M059J (cell line): ENCODE measurements at places on chromosomes 6 and 20. TPM values are rescaled to one million over a fixed set of nuclear protein-coding genes. Genes with fewer than 3 reads are reported as not detected.

FOXQ1 gene
- not detected in 2 replicates for total RNA-seq

SLPI gene
- 0.30 TPM in 1 of 2 replicates, not detected in the other for total RNA-seq

OLIG3 gene
- not detected in 2 replicates for total RNA-seq

LST1 gene
- not detected in 2 replicates for total RNA-seq

PNPLA1 gene
- total RNA-seq = 0.05 and 0.27 TPM in 2 replicates

GRM4 gene
- not detected in 2 replicates for total RNA-seq

GTF2H4 gene
- total RNA-seq = 11.4 and 17.7 TPM in 2 replicates

CCN6 gene
- not detected in 2 replicates for total RNA-seq

ENPP1 gene
- 31.3 and 40.5 TPM in 2 replicates for total RNA-seq

ZNF391 gene
- total RNA-seq = 5.2 and 6.6 TPM in 2 replicates

FAM83B gene
- total RNA-seq = 0.10 and 0.20 TPM in 2 replicates

MEI4 gene
- not detected in 2 replicates for total RNA-seq

IFT52 gene
- total RNA-seq = 55.2 and 67.7 TPM in 2 replicates

PCK1 gene
- total RNA-seq = not detected in 2 replicates

MYLK4 gene
- total RNA-seq = 0.76 and 1.2 TPM in 2 replicates

DNA sequence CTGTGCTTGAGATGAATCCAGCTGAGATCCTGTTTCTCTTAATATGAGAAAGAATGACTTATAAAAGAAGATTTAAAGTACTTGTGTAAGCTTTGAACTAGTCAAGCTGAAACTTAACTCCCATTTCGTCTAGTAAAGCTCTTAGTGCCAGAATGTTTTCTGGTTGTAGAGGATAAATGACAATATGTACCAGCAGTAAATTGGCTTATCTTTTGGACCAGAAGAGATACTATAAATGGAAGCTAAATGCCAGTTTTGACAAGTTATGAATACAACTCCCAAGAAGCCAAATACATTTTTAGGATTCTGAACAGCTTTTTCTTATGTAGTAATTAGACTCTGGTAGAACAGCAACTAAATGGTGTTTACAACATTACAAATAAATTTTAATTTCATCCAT is 608.7 kb downstream of the EYS start:
- DNase-seq = no peak

- no peak for DNase-seq
These were observed 2.9 kb downstream of the RANBP9 start for GRCh38 chr6:13708736-13709135.

- DNase-seq = no peak
These were observed 102.2 kb upstream of the ADGRF1 start for GRCh38 chr6:47144306-47144705.

DNA sequence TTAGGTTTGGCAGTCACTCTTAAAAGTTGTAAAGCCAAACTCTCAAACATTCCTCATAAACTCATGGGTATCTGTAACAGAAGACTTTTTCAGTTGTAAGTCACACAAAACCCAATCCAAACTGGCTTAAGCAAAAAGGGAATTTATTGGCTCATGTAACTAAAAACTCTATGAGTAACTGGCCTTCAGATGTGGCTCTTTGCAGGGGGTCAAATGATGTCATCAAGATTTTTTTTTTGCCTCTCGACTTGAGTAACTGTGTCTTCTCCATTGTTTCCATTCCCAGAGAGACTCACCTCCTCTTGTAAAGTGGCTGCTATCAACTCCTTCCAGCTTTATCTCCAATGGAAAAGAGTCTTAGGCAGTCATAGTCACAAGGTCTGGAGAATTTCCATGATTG is 645.0 kb downstream of the DHX35 start:
- DNase-seq = peak; percentile 98

GRCh38 chr6:161135695-161136591 is 137.9 kb downstream of the AGPAT4 start:
- DNase-seq = no peak

GRCh38 chr20:7585126-7585679 is 355.1 kb downstream of the HAO1 start:
- no peak for DNase-seq

GRCh38 chr6:168370310-168370991 is 50.9 kb upstream of the DACT2 start:
- DNase-seq = peak; percentile 26

DNA sequence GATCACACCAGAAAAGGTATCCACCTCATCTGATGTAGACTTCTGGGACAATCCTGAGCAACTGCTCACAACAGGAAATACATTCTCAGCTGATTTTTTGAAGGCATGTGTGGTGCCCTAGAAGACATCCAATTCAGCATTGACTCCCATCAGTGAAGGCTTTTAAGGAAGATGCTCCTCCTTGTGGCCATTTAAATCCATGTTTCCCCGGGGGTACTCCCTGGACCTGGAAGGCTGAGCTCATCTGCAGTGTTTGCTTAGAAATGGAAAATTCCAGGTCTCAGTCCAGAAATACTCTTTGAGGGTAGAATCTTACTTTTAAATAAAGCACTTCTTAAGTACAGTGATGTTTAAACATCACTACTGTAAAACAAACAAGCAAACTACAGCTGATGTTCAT is 195.5 kb upstream of the PDE10A start:
- no peak for DNase-seq

- peak; percentile 27 for DNase-seq
These were observed 25.4 kb downstream of the SLC17A9 start for GRCh38 chr20:62977613-62978560.

DNA sequence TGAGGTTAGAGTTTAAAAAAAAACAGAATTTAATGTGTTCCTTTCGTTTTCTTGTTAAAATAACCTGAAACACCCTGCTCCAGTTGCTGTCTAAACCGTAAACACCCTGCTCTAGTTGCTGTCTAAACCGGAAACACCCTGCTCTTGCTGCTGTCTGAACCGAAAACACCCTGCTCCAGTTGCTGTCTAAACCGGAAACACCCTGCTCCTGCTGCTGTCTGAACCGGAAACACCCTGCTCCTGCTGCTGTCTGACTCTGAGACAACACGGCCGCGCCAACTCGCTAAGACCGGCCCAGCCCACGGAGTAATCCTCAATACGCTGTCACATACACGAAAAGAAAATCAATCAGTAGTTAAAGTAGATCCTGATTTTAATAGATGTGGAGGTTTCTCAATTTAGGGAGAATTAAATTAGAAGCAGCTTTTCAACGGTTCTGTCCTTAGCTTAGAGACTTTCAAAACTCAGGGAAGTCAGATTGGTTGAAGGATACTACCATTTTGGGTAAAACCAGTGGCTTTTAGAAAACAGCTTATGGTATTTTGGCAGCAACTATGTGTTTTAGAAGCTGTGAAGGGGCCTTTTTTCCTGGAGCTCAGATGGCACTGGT is 98.3 kb downstream of the RAMACL start:
- DNase-seq = peak; percentile 27

DNA sequence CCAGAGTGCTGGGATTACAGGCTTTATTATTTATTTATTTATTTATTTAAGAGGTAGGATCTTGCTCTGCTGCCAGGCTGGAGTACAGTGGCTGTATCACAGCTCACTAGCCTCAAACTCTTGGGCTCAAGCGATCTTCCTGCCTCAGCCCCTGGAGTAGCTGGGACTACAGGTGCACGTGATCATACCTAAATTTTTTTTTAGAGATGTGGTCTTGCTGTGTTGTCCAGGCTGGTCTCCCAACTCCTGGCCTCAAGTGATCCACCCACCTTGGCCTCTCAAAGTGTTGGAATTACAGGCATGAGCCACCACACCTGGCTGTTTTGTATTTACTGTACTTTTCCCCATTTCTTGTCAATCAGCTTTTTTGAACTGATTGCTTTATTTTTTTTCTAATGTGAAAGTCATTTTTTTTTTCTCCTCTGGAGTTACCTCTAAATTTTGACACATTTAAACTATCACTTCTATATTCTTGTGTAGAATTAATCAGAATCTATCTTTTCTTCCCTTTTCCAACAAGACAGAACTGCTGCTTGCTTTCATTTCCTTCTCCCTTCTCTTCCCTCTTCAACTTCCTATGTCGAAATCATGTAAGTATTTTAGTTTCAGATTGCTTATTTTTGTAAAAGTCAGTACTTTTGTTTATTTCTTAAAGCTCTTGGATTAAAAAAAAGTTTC is 12.0 kb downstream of the PANK2 start:
- DNase-seq = no peak

GRCh38 chr20:23399568-23400241 is 21.6 kb downstream of the NAPB start:
- peak; percentile 58 for DNase-seq

DNA sequence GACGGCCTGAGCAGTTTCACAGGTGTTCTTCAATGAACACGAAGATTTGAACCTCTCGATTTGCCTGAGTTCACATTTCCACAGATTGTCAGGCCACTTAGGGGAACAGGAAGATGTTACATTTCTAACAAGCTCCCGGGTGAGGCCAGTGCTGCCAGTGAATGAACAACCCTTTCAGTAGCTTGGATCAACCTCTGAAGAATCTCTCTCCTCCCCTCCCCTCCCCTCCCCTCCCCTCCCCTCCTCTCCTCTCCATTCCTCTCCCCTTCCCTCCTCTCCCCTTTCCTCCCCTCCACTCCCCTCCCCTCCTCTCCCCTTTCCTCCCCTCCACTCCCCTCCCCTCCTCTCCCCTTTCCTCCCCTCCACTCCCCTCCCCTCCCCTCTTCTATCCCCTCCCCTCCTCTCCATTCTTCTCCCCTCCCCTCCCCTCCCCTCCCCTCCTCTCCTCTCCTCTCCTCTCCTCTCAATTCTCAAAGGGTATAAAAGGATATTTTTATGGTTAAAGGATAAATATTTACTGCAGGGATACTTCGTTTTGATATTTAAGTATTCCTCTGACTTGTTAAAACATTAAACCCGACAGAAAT is 114.1 kb upstream of the INSM1 start:
- DNase-seq = no peak

DNA sequence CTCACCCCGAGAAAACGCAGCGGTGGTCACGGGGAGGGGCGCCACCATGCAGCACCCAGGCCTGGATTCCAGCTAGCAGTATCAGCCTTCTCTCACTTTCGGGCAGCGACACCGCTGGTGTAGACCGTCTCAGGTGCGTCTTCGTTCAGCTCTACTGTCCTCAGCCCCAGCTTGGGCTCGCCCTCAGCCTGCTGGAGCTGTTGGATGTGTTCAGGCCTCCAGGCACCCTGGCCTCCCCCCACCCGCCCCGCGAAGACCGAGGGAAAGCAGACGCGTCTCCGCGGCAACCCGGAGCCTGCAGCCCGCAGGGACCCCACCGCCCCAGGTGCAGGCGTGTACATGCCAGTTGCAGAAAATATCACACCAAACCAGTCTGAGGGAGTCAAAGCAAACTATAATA is 60.8 kb upstream of the CARMIL1 start:
- no peak for DNase-seq

DNA sequence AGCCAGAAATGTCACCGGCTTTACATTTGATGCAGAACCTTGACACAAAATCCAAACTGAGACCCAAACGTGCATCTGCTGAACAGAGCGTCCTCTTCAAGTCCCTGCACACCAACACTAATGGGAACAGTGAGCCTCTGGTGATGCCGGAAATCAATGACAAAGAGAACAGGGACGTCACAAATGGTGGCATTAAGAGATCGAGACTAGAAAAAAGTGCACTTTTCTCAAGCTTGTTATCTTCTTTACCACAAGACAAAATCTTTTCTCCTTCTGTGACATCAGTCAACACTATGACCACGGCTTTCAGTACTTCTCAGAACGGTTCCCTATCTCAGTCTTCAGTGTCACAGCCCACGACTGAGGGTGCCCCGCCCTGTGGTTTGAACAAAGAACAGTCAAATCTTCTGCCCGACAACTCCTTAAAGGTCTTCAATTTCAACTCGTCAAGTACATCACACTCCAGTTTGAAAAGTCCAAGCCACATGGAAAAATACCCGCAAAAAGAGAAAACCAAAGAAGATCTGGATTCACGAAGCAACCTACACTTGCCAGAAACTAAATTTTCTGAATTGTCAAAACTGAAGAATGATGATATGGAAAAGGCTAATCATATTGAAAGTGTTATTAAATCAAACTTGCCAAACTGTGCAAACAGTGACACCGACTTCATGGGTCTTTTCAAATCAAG is 108.4 kb downstream of the RTN4IP1 start:
- DNase-seq = no peak

GRCh38 chr20:10074513-10074912 is 39.7 kb downstream of the ANKEF1 start:
- DNase-seq = peak; percentile 97

DNA sequence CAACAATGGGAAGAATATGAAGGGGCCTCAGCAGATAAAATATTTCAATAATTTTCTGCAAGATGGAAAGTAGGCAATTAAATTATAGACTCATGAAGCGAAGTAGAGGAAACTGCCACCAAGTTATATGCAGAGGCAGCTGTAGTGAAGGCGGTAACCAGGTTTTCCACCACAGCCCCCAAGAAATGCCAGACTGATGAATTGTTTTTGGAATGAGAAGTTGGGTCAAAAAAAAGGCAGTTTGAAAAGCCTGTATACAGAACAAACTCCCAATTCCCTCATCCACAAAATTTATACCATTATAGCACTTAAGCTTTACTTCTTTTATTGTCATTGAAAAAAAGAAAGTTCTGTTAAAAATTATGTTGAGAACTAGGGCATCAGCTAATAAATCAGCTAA is 45.3 kb downstream of the ELOVL4 start:
- DNase-seq = no peak

DNA sequence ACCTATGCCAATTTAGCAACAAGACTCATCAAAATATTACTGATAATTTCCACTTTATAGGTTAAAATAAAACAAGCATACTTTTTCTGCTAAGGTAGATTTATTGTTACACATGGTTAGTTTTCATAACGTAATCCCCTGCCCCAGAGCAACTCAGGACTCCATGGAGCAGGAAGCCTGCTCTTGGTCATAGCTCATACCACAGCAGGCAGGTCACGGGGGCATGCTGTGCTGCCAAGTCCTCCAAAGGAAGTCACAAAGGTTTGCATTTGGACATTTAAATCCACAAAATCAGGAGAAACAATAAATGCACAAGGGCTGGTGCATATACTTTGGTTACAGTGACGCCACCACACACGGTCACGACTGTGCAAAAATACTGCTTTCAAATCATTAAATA is 12.5 kb downstream of the GZF1 start:
- no peak for DNase-seq

GRCh38 chr20:41359541-41360011 is 7.0 kb downstream of the EMILIN3 start:
- DNase-seq = no peak

DNA sequence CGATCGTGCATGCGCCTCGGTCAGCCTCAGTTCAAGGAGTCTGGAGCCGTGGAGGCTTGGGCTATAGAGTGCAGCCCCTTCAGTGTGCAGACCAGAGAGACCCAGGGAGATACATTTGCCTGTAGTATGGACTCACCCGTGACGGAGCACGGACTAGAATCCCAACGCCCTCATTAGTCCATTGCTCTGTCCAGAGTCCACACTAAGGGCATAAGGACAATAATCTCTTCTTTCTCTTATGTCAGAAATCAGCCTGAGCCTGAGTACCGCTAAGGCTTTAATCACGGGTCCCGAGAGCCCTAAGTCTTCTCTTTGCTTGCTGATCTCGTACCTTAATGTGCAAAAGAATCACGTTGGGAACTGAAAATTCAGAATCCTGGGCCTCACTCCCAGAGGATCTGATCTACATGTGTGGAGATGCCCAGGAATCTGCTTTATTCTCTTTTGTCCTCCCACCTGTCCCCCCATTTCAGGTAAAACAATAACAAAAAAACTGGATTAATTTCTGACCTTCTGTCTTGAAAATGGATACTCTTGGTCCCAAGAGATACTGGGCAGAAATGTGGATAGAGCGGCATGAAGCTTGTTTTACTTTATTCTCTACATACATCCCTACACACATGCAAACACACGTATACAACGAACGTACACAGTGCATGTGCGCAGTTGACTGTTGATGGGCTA is 671 bp downstream of the BPHL start:
- DNase-seq = peak; percentile 54
